ENCODE measurements at places on chromosomes 5 and 9.
A peak's percentile ranks its signal among the peaks of the same experiment; 100 is the strongest.

DNA sequence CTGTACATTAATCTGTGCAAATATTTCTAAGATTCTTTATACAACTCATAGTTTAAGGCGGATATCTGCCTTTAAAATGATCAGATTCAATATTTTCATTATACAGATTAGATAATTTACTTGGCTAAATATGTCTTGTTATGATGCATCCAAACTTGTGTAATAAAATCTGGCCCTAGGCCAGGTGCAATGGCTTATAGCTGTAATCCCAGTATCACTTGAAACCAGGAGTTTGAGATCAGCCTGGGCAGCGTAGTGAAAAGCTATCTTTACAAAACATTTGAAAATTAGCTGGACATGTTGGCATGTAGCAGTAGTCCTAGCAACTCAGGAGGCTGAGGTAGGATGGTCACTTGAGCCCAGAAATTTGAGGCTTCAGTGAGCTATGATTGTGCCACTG lies 2002.2 kb upstream of the ACO1 start:
- DNase-seq: no peak

DNA sequence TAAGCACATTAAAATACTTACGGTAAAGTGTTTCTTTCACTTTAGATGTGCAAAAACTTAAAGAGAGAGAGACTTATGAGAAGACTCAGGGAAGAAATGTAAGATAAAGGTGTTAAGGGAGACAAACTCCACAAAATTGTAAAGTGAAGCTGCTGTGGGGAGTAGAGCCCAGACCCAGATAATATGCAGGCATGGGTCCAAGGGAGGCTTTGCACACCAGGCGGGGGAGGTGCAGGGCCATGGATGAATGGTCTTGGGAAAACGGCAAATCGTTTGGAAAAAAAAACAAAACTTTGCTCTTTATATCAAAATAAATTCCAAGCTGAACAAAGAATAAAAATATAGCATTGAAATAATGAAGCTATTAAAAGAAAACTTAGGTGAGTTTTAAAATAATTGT lies 9.1 kb downstream of the SYK start:
- DNase-seq: no peak

DNA sequence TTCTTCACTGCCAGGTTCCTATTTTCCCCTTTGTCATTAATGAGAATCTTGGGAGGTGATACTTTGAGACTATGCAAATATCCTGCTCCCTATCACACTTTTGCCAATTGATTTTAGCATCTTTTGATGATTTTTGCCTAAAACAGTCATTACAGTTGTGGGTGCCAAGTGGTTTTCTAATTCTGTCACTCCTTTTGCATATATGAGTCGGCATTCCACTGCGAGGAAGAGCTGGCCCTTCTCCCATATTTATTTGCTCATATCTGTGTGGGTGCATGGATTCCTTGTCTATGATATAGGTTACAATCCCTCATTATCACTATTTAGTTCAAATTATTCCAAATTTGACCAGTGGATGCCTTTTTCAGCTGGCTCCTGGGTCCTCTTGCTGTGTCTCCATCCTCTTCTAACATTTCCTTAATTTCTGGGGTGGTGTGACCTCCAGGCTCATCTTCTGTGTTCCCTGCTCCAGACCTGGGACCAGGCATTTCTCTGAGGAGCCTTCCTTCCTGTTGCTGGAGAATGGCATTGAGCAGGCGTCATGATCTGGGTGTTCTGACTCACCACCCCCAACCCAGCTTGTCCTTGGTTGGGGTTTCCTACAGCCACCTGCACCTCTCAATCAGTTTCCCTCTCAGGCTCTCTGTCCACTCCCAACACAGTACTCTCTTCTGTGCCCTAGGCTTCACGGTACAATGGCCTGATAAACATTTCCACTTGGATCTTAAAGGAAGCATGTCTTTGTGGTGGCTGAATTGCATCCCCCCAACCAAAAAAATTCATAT lies 106.7 kb downstream of the NXNL2 start:
- DNase-seq: no peak

- DNase-seq: no peak
These were observed 364.4 kb upstream of the CDH9 start for GRCh38 chr5:27402828-27403227.

DNA sequence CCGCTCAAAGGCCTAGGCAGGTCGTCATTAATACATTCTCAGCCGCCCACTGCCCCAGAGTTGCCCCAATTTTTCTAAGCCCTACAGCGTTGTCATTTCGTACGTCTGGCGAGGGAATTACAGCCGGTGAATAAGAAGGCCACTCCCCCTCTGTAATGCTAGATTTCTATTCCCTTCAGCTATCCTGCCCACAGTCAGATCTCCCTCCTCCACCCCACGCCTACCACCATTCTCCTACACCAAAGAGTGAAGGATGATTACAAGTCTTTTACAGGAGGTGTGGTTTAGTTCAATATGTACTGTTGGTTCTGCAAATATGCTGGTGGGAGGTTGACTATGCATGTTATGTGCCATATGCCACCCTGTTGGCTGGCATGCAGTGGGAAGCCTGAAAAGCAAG lies 83.7 kb upstream of the SMIM15 start:
- DNase-seq: no peak

GRCh38 chr5:75457691-75458090 lies 53.7 kb downstream of the CERT1 start:
- DNase-seq: no peak

DNA sequence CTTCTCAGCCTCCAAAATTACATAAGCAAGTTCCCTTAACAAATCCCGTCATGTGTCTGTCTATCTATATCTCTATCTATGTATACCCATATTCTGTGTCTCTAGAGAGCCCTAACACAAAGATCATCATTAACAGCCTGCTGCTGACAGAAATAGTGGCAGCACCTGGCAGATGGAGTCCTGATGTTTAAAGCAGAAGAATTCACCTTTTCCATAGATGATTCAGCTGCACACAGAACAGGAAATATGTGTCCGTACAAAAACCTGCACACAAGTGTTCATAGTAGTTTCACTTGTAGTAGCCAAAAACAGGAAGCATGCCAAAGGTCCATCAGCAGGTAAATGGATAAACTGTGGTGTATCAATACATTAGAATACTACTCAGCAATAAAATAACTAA lies 45.0 kb upstream of the ACO1 start:
- no peak for DNase-seq

- no peak for DNase-seq
These were observed 15.5 kb downstream of the GNA14 start for GRCh38 chr9:77632652-77633051.

GRCh38 chr5:148716716-148717115 lies 62.4 kb upstream of the HTR4 start:
- DNase-seq: no peak

DNA sequence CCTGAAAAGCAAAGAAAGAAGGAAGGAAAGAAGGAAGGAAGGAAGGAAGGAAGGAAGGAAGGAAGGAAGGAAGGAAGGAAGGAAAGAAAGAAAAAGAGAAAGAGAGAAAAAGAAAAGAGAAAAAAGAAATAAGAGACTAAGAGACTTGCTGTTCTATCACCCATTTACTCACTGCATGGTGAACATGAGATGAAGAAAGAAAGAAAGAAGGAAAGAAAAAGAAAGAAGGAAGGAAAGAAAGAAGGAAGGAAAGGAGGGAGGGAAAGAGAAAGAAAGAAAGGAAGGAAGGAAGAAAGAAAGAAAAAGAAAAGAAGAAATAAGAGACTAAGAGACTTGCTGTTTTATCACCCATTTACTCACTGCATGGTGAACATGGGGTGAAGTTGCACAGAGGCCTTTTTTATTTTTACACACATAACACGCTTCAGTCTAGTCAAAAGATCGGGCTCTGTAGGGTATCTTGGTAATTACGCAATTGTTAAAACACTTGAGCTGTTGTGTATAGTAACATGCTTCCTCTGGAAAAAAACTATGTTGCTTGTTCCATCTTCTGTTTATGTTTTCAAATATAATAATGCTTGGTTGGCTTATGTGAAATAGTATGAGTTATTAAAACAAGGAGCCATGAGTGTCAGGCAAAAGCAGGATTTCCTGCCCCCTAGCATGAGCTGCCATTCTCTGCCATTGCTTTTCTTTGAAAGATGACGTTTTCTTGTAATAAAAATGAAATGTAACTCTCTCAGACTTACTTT lies 119.3 kb upstream of the ZNF608 start:
- DNase-seq: no peak

- no peak for DNase-seq
These were observed 190.1 kb downstream of the ESM1 start for GRCh38 chr5:54795284-54795683.

GRCh38 chr9:68669218-68669617 lies 35.8 kb upstream of the PIP5K1B start:
- no peak for DNase-seq

DNA sequence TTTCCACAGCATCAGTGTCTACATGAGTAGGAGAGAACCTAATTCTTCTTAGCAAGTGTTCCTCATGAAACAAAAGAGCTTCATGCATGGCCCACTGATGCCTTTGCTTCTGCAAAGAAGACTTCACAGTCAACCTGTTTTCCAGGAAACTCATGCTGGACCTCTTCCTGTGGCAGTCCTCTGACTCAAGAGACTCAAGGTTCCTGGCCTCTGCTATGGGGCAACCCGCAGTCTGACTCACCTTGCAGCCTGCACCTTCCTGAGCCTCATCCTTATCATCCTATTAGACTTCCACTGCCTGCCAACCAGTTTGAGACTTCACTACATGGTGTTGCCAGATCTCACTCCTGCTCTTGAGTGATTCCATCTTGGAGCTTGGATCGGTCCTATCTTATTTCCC lies 17.6 kb upstream of the AGGF1 start:
- DNase-seq: no peak

DNA sequence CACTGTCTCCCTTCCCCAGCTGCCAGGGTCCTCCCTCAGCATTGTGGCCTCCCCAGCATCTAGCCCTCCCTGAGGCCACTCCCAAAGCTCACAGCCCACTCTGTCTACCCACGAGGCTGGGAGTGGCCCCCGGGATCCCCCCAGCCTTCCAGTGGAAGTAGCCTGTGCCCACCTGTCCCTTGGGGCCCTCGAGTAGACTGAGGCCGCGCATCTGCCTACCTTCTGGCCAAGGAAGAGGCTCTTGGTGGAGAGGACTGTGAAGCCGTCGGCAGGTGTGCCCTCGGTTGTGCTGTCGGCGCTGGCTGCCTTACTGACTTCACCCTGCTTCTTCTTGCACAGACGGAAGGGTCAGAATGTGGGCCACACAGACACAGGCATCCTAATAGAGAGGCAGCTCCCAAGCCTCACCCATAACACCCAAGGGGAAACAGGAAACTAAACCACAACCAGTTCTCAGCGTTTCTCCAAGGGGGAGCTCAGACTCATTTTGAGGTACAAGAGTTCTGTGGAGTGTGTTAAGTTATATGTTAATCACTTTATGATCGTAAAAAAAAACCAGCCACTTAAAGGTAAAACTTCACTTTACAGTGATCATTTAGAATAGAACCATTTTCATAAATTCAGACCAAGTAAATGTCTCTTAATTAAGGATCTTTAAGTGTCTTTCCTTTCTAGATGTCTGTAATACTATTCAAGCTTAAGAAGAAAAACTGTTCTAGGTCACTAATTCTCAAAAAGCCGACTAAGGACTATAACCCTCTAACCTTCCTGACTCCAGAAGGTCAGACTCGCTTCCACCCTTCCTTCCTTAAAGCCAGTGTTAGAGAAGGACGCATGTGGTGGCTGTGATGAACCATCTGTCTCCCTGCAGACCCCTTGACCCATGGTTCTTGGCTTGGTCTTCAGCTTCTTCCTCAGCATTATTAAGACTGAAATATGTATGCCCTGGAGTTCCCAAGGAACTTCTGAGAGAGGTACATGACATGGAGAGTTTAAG lies 38.5 kb downstream of the MACROH2A1 start:
- DNase-seq: peak; percentile 39

DNA sequence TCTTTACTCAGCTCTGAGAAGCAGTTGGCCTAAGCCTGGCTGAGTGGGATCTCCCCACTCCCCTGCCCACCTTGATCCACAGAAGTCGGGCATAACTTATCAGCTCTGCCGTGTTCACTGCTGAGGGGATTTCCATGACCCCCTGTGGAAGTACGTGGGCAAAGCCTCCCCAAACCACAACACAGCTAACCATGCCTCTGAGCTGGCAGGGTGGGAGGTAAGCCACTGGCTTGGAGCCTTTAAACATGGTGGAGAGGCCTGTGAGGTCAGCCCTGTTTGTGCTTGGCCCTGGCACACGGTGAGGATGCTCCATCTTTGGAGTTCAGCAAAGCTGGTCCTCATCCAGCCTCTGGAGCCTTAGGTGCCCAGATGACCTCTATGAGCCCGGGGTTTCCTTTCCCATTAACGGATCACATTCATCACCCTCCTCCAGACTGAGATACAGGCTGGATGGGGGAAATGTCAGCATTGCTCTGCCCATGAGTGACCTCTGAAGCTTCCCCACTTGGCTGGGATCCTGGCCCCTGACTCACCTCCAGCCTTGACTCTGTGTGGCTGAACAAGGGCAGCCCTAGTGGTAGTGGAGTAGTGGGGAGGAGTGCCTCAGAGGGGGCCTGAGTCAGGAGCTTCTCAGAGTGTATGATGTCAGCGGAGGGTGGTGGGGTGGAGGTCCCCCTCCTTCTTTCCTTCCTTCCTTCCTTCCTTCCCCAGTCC lies 6.2 kb downstream of the PDLIM4 start:
- DNase-seq: no peak
